Activated CD4-positive, alpha-beta T cell treated with anti-CD3 and anti-CD28 coated beads, Interleukin-2, amount 50 U/mL, for 1 hour (primary cell): ENCODE measurements at places on chromosomes 6 and 20.

GRCh38 chr20:60641879-60642447, 610.1 kb upstream of the CDH4 start:
- no peak for DNase-seq

GRCh38 chr6:130615816-130616215, 211.4 kb upstream of the SMLR1 start:
- no peak for DNase-seq

GRCh38 chr6:111329882-111330633, 153.0 kb downstream of the REV3L start:
- no peak for DNase-seq

GRCh38 chr20:31841928-31842327, 3.5 kb downstream of the FOXS1 start:
- no peak for DNase-seq

DNA sequence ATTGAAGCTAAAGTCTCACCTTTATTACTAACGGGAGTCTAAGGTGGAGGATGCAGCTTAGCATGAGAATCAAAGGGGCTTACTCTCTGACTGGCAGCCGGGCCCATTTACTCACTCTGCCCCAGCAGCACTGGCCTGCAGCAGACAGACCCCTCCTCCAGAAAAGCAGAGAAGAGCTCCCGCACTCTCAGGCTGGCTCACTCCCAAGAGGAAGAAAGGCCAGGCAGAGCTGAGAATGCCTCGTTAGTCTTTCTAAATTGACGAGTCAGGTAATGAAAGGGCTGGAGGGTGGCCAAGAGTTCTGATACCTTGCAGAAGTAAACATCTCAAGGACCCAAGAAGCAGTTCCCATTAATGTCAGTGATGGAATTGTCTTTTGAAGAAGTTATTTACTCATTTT, 44.5 kb upstream of the IL20RA start:
- no peak for DNase-seq

GRCh38 chr6:64489763-64490162, 854.2 kb downstream of the PHF3 start:
- DNase-seq: no peak

- no peak for DNase-seq
Observed at GRCh38 chr6:110738899-110739365, 76.3 kb downstream of the CDK19 start.

GRCh38 chr6:15062516-15063252, 183.2 kb upstream of the JARID2 start:
- no peak for DNase-seq

GRCh38 chr20:60694763-60695162, 557.3 kb upstream of the CDH4 start:
- DNase-seq: no peak

GRCh38 chr20:35133031-35133430, 14.1 kb downstream of the EDEM2 start:
- DNase-seq: no peak

GRCh38 chr6:42692137-42692911, 30.1 kb downstream of the PRPH2 start:
- DNase-seq: no peak

- no peak for DNase-seq
Observed at GRCh38 chr6:38750968-38751615, 36.0 kb downstream of the DNAH8 start.

DNA sequence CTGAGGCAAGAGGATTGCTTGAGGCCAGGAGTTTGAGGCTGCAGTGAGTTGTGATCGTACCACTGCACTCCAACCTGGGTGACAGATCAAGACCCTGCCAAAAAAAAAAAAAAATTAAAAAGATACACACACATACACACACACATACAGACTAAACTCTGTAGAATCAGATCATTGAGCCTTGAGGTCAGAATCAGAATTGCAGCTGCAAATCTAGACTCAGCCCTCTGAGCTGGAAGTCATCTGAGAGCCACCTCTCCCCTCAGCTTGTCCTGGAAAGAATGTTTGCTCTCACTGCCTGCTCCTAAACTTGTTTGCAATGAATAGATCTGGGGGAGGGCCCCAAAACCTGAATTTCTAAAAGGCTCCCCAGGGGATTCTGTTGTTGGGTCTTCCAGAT, 41.4 kb upstream of the ANGPT4 start:
- no peak for DNase-seq
